ENCODE measurements at places on chromosomes 2 and 18.

GRCh38 chr2:98399140-98399539 is 45.5 kb upstream of the INPP4A start:
- DNase-seq, result no peak

- no peak for DNase-seq
Measured at GRCh38 chr2:43481927-43482542, 113.8 kb downstream of the THADA start.

DNA sequence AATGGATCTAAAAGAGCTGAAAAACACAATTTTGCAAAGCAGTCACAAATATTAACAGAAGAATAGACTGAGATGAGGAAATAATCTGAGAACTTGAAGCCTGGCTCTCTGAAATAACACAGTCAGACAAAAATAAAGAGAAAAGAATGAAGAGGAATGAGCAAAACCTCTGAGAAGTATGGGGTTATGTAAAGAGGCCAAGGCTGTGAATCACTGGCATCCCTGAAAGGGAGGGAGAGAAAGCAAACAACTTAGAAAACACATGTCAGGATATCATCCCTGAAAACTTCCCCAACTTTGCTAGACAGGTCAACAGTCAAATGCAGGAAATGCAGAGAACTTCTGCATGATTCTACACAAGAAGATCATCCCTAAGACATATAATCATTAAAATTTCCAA is 73.5 kb upstream of the LHCGR start:
- DNase-seq, result no peak

GRCh38 chr2:206863196-206863595 is 76.1 kb upstream of the CPO start:
- peak; percentile 42 for DNase-seq

GRCh38 chr2:19722531-19722971 is 179.2 kb downstream of the TTC32 start:
- peak; percentile 62 for DNase-seq

- no peak for DNase-seq
Measured at GRCh38 chr2:139099721-139100120, 319.5 kb upstream of the NXPH2 start.

DNA sequence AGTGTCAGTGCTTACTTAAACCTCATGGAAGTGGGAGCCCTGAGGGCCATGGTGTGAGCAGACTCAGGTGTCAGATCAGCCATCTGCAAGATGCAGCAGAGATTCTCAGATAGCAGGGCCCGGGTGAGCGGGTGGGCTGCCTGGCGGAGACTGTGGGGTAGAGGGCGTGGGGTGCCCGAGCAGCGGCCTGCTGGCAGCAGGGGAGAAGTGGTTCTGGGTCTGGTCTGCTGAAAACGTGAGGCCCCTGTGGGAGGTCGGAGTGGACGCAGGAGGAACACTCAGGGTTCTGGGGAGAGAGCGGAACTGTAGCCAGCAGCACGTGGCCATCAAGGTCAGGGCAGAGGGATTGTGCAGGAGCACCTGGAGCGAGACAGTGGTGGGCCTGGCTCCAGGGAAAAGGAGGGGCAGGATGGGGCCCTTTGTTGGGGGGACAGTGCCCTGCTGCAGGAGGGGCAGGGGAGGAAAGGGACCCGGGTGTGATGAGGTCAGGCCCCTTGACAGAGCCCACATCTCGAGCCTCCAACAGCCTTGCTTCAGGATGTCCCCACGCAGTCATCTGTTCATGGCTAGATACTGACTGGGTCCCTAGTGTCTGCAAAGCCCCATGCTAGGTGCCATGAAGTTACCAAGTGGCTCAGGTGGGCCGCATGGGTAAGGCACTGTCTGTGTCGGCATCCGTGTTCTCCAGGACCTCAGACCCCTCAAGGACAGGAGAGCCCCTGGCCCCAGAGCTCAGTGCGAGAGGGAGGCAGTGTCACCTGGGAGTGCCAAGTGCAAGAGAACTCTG is 2.7 kb upstream of the ESPNL start:
- DNase-seq, result no peak

GRCh38 chr2:50026236-50026635 is 871.9 kb upstream of the FSHR start:
- no peak for DNase-seq

- DNase-seq, result peak; percentile 39
Measured at GRCh38 chr2:128315829-128316776, 2.6 kb downstream of the HS6ST1 start.

DNA sequence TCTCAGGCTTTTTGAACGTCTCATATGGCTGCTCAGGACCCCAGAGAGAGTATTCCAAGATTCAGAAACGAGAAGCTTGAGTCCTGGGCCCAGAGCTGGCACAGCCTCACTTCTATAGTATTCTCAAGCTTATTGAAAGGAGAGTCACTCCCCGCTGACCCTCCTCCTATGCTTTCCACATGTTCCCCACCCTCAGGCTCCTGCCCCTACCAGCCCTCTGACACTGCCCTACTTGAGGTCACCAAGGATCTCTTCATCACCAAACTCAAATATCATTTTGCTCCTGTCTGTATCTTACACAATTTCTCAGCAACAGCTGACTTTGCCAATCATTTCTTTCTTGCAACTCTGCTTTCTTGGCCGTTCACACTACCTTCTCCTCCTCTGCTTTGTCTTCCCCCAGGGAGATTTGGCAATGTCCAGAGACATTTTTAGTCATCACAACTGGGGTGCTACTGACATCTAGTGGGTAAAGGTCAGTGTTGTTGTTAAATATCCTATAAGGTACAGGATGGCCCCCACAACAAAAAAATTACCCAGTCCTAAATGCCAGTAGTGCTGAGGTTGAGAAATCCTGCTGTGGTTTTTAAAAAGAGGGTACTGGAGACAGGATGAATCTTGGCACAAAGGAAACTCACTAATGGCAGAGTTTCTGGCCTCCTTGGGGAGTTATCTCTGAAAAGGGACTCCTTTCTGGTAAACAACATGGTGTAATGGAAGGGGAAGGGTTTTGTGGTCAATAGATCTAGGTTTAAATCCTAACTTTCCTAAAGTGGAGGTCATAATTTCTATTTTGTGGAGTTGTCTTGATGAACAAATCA is 26.9 kb upstream of the INSIG2 start:
- no peak for DNase-seq

- DNase-seq, result no peak
Measured at GRCh38 chr18:9104244-9104901, 1.9 kb downstream of the NDUFV2 start.

GRCh38 chr2:164824872-164825271 is 16.8 kb downstream of the COBLL1 start:
- no peak for DNase-seq

DNA sequence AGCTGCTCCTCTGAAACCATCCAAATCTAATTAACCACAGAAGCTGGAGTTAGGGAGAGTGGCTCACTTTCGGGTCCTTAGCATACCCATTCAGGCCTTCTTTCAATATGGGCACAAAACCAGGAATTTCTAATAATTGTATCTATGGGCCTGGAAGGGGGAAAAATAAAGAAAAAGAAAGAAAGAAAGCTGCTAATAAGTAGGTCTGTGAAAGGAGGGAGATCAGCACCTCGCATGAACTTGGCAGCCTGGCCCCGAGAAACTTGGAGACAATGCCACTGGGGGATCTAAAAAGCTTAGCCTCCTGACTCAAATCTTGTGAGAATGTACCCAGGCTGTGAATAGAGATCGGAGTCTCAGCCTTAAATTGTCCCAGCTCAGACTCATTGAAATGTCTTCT is 252.1 kb upstream of the SLC14A2 start:
- DNase-seq, result no peak

DNA sequence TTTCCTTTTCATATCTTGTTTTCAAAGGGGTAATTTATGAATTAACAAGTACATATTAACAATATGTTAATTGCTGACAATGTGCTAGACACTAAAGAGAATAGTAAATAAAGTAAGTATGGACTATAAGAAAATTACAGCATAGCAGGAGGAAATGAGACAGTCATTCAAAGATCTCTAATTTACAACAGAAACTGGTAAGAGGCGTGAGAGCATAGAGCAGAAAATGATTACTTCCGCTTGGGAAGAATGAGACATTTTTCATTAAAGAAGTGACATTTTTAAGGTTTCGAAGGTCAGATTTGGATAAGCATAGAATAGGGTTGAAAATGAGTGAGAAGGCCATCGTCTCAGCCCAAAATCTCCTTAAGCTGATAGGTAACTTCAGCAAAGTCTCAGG is 184.4 kb upstream of the SESTD1 start:
- no peak for DNase-seq

DNA sequence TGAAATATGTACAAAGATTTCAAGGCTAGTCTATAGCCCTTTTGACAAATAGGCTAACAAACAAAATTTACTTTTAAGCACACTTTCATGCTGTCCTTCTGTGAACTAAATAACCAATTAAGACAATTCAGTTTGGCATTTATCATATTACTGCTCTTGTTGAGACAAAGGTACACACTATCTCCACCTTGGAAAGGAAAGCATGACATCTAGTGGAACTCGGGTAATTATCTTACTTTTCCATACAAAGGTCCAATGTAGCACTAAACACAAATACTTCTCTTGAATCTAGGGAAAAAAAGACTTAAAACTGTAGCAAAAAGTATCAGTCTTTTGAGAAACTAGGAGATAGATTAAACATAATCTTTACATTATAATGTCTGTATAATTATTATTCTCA is 125.0 kb upstream of the CD226 start:
- DNase-seq, result no peak

DNA sequence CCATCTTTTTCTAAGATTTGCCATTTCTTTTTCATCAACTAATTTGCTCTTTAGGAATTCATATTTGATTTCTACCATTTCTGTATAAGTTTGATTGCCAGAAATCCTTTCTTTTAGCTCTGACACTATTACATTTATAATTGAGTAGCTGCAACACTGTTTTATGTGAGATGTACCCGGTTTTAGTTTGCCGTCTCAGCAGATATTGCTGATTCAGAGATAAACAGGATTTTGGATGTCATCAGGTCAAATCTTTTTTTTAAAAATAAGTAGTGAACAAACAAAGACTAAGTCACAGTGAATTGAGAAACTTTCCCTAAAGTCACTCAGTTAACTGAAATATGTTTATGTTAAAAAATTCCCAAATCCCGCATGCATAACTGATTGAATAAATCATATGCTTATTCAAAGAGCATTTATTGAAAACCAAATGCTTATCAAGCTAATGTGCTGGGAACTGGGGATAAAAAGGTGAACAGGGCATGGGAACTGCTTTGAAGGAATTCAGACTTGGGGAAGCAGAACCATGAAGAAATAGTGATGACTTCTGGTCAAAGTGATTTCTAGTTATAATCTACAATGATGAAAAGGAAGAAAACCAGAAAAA is 19.5 kb upstream of the CCDC102B start:
- DNase-seq, result no peak

GRCh38 chr18:3466045-3466444 is 16.1 kb downstream of the TGIF1 start:
- DNase-seq, result no peak

DNA sequence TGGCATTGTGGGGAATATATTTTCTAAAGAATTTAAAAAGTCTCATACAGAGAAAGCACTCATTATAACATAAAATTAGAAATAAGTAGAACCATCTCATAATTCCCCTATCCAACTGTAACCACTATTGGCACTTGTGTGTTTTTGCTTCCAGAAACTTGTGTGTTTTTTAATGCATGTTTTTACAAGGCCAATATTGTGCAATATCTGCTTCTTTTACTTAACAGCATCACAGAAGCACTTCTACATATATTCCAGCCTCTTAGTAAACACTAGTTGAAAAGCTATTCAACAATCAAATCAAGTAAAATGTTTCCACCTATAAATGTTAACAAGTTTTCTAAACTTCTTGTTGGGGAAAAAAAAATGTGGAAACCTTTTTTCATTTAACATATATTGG is 132.7 kb downstream of the LRP2 start:
- no peak for DNase-seq

DNA sequence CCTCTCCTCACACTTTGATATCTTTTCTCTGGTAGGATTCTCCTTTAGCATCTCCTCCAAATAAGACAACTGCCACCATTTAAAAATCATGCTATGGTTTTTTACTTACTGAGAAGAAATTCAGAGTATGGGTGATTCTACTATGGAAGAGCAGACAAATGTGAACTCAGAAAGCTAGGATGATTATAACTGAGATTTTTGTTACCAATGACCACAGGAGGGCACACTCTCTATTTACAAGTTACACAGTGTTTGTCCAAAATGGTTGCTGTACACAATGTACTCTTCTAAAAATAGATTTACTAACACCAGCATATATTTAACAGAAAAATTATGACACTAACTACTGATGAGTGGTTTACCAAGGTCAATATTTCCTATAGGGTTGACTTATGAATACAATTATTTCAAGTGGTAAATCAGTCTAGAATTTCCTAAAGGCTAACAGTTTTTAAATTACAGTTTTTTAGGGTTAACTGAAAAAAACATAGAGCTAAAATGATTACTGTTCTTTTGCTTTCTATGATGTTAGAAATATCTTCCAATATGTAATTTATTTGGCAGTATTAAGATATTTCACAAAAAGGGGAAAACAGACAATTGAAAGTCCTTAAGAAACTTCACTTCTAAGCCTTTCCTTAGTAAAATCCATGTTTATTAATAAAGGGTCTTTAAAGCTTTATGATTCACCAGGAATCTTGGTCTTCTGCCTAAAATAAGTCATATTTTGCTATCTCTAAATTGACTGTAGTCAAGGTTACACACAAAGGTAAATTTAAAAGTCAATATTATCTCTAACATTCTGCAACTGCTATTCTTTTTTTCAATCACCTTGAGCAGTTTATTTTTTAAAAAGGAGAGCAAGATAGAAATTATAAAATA is 57.2 kb downstream of the MAP4K3 start:
- no peak for DNase-seq

DNA sequence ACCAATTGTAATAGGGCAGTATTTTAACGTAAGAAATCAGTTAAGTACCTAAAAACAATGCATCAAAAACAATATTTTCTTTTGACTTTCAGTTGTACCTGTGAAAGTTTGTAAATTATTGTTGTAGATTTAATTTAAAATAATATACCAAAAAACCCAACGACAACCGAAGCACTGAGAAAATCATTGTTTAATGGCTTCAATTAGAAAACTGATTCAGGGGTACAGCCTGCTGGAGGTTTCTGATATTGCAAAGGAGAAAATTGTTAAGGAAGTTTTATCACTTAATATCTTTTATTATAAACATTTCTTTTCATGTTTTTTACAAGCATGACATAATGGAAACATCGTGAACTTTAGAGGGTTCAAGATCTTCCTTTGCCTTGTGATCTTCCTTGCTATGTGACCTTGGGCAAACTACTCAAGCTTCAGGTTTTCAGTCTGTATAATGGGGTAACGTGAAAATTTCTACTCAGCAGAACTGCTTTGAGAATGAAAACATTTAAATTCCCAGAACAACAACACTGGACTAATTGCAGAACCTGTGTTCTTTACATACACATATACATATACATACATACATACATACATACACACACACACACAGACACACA is 76.3 kb upstream of the GLS start:
- DNase-seq, result no peak

- no peak for DNase-seq
Measured at GRCh38 chr2:238724728-238725127, 123.2 kb upstream of the TWIST2 start.

GRCh38 chr2:227007940-227008339 is 156.1 kb downstream of the COL4A4 start:
- DNase-seq, result no peak
